Activated CD4-positive, alpha-beta T cell treated with anti-CD3 and anti-CD28 coated beads for 1 hour (primary cell): ENCODE measurements at places on chromosomes 16 and 17.

GRCh38 chr16:50711862-50712559, 18.6 kb downstream of the NOD2 start:
- no peak for DNase-seq

DNA sequence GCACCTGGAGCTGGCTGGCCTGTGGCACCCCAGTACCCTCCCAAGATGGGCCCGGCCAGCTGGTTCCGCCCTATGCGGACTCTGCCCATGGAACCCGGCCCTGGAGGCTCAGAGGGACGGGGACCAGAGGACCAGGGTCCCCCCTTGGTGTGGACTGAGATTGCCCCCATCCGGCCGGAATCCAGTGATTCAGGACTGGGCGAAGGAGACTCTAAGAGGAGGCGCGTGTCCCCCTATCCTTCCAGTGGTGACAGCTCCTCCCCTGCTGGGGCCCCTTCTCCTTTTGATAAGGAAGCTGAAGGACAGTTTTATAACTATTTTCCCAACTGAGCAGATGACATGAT, 12.0 kb downstream of the TBX21 start:
- no peak for DNase-seq

GRCh38 chr16:75053791-75054555, 55.1 kb downstream of the ZNRF1 start:
- DNase-seq, result no peak

DNA sequence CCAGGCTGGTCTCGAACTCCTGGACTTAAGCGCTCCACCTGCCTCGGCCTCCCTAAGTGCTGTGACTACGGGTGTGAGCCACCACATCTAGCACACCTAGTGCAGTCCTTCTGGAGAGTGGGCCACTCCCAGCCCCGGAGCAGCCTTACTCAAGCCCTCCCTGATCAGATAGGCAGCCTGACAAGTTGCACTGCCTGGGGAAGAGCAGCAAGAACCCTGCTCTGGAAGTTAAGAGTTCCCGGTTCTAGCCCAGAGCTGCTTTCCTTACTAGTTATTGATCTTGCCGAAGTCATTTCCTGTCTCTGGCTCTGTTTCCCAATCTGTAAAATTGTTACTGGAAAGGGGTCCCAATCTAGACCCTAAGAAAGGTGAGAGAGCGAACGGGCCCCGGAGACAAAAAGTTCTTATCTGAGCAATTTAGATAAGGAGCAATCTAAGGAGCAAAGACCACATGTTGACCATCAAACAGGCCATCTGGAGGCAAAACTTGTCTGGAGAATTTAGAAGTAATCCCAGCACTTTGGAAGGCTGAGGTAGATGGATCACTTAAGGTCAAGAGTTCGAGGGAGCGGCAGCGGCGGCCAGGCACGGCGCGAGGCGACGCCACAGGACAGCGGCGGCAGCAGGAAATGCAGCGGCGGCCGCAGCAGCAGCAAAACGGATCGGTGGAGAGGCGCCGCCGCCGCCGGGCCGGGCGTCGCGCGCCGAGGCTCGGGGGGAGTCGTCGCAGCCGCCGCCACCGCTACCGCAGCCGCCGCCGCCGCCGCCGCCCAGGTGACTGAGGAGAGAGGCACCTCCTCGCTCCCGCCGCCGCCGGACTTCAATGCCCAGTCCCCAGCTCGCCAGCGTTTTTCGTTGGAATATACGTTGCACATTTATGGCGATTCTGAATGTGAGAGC, 4.3 kb upstream of the NAGLU start:
- DNase-seq, result peak; percentile 28

DNA sequence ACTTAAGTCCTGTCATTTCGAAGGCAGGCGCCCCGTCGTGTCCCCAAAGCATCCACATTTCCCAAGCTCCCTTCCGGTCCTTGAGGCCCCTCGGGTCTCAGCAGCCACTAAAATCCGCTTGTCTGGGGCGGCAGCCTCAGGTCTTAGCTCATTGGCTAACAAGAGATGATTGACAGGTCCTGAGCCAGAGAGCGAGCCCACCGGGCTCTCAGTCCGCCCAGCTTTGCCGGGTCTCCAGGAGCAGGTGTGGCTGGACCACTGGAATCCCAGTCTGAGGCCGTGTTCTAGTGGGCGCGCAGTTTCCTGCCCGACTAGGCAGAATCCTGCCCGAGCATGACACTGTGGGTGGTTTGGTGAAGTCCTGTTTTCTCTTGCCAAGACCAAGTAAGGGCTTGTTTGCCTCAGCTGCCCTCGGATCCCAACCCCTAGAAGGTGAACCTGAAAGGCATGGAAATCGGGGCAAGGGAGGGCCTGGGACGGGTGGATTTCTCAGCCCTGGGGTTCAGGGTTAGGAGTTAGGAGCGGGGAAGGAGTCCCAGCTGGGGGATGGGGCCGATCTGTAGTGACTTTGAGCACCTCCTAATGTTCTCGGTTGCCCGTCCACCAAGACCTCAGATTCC, 42.8 kb downstream of the MRC2 start:
- no peak for DNase-seq

GRCh38 chr17:33284022-33284421, 9.1 kb downstream of the ASIC2 start:
- no peak for DNase-seq

- DNase-seq, result no peak
Measured at GRCh38 chr16:55439101-55439690, 39.8 kb upstream of the MMP2 start.

GRCh38 chr16:55968221-55968620, 93.0 kb upstream of the CES5A start:
- DNase-seq, result no peak

DNA sequence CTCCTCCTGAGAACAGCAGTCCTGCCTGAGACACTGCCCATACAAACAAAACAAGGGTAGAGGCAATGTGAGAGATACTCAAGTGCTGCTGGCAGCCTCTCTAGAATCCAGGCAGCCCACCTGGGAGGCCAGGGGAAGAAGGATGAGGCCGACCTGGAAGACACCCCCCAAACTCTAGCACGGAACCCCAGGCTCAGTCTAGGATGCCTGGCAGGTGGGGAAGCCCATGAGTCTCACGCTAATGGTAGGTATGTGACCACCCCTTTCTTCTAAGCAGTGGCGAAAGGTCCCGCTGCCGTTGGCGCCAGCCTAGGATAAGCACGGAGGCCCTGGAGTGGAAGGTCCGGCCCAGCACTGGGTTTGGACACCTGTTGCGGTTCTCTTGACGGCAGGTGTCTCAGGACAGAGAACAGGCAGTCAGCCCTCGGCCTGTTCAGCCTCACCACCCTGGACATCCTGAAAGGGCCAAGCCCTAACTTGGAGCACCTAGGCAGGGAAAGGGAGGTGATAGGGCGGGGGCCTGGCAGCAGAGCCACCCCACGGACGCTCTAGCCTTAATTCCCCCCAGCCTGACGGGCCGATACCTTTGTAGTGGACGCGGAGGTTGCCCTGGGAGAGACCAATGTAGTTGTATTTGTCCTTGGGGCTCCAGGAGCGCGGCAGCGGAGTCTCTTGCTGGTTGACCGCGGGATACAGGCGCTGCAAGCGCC, 487 bp downstream of the RANBP10 start:
- DNase-seq, result no peak

- DNase-seq, result no peak
Measured at GRCh38 chr16:50195756-50196155, 42.6 kb downstream of the TENT4B start.

DNA sequence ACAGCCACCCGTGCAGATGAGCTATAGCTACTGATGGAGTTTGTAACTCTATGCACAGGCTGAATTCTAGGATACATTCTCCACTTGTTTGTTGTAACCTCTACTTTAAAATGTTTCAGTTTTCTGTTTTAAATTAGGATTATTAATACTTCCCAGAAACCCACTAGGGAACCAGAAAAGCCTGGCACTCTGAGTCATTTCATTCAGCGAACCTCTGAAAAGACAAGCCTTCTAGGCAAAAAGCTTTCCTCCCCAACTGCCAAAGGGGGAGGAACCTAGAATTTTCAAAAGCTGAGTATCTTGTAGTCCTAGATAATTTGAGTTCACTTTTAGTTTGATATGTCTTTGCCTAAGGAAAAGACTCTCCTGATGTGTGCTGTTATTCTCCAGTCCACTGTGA, 43.2 kb downstream of the GOSR1 start:
- DNase-seq, result no peak

- DNase-seq, result no peak
Measured at GRCh38 chr17:50196036-50196435, 5.4 kb downstream of the COL1A1 start.

DNA sequence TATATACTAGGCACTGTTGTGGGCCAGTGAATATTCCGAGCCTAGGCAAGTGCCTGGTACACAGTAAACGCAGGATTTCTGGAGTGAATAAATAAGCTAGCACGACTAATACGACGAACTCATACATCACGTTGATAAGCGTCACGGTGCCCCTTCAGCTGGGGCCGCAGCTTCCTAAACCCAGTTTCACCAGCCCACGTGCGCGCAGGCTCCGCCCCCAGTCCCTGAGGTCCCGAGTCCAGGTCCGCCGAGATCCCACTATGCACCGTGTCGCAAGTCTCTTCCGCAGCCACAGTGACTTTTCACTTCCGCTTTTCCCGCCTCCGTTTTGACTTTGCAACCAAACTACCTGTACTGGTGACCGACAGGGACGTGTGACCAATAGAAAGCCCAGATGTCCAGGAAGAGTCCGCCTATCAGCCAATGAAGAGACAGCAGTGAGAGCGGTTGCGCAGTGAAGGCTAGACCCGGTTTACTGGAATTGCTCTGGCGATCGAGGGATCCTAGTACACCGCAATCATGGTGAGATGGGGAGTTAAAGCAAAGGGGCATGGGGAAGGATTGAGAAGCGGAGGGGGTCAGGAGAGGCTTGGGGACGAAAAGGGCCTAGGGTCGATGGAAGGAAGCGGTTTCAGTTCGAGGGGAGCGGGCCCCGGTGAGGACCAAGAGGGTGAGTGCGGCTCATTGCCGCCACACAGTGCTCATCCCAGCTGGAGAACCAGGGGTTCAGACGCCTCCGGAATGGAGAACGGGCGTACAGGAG, at the start of gene PSMB3:
Gene PSMB3 (plus strand): TSS at position 434 of the 763 bp plus-strand sequence. CDS start 86 bp downstream, at position 520.
- DNase-seq, result peak; percentile 92

GRCh38 chr17:37844158-37844976, 79.8 kb upstream of the TBC1D3K start:
- peak; percentile 19 for DNase-seq

DNA sequence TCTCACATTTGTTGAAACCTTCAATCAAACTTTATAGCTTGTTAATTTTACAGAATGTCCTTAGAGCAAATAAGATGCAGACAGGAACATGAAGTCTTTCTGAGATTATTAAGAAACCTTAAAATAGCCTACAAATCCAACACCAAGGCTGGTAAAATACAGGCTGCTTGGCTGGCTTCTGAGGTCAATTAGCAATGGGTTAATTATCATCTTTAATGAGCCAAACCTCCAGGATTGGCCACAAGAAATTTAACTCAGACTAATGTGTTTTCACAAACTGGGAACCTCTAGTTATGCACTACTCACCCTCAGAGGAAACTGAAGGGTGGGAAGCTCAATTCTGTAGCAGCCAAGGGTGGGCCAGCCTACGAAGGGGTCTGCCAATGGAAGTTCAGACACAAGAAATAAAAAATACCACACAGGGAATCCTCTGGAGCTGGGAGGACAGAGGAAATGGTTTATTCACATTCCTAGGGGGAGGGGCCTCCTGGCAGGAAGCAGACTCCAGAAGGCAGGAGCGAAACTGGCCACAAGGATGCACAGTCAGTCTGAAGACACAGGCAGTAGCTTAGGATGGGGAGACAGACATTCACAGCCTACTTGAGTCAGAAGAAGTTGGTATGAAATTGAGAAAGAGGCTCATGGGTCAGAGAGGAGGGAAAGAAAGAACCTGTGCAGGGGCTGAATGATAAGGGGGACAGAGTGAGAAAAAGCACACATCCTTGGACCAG, 36.1 kb downstream of the HIC1 start:
- DNase-seq, result no peak

DNA sequence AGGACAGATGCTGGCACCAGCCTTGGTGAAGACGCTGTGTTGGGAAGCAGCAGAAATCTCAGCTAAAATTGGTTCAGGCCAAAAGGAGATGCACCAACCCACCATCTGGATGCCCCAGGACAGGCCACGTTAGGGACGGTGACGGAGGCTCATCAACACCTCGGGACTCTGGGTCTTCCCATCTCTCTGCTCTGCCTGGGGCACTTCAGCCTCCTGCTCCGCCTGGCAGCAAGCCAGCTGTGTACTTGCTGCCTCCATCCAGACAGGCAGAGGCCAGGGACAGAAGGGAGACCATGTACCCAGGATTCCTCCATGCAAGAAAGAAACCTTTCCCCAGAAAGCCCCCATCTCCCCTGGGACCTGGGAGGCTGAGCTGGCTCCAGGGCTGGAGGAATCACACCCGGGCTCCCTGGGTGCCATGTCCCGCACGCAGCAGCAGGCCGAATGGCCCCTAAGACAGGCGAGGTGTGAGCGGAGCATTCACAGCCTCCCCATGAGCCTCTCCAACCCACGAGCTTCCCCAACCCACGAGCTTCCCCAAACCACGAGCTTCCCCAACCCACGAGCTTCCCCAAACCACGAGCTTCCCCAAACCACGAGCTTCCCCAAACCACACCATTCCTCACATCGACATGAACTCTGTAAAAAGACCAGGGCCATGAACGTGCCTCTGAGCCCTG, 274.5 kb downstream of the C16orf95 start:
- no peak for DNase-seq

GRCh38 chr16:90047714-90048346, 28.6 kb upstream of the DBNDD1 start:
- no peak for DNase-seq

GRCh38 chr17:44850025-44850424, 2.3 kb downstream of the HIGD1B start:
- no peak for DNase-seq

DNA sequence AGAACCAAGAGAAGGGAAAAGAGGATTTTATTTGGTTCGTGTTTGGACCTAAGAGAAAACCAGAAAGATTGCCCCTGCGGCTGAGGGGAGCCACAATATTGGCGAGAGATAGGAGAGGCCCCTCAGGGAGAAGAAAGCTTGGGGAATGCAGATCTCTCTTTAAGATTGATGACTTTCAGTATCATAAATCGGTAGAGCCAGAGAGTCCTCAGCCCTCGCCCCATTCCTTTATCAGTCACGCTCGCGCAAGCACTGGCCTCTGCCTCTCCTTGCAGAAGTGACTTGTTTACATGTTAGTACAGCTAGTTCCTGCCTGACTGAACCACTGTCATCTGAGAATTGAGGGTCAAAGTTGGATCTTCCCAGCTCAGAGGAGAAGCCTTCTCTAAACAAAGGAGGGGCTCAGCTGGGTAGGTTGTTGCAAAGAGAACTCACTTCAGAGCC, 21.5 kb upstream of the KRT19 start:
- DNase-seq, result no peak

DNA sequence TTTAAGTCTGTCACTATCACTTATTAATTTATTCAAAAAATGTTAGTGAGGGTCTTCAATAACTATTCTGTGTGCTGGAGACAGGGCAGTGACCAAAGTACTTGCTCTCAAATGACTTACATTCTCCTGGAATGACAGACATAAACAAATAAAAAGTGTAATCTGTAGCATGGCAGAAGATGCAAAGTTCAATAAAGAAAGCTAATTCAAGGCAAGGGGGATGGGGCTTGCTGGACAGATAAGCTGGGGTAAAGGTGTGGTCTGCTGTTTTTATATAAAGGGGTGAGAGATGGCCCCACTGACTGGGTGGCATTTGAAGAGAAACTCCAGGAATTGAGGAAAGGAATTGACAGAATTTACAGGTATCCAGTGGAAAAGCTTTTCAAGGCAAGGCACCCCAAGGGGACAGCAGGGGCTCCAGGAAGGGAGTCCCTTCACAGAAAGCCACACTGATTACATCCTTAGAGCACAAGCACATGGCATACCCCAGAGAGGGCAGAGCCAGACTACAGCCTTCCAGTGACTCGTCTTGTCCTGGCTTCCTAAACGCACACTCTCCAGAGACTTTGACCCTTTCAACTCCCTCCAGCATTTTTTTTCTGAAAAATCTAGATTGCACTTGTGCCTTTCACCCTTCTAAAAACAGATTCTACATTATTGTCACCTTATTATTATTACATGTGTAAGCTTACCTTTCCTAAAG, 123.7 kb upstream of the HS3ST3A1 start:
- no peak for DNase-seq
